Activated CD4-positive, alpha-beta T cell treated with anti-CD3 and anti-CD28 coated beads for 4 hours (primary cell): ENCODE measurements at places on chromosomes 3 and 15.

DNA sequence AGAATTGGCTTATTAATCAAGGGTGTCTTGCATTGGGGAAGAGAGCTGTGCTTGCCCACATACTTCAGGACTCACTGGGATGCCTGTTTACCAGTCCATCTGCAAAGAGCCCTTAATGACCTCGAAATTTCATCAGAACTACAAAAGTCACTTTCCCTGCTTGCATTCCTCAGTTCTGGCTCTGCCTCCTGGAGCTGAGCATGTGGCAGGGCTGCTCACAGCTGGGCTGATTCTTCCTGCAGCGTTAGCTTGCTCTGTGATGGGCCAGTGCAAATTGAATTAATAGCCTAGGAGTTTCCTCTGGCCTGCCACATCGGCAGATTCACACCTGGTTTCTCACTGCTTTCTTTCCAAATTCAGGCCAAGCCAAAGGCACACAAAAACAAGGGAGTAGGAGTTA, 108.9 kb downstream of the DUT start:
- no peak for DNase-seq

DNA sequence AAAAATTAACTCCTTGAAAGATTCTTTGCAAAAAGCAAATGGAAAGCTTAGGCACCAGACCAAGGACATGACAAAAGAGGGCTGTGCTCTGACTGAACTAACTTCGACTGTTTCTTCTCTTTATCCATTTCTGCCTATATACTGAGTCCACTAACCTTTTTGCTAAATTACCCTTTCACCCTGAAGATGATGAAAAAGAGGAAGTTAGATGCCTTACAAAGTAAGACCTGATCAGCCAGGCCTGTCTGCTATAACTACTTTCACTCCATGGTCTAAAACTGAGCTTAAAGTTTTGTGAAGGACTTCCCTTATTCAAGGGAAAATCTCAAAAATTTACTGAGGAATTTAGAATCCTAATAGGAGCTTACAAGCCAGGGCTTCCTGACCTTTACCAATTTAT, 6.2 kb upstream of the IGSF10 start:
- DNase-seq: no peak

- DNase-seq: no peak
Measured at GRCh38 chr15:59413577-59413976, 24.4 kb upstream of the FAM81A start.

DNA sequence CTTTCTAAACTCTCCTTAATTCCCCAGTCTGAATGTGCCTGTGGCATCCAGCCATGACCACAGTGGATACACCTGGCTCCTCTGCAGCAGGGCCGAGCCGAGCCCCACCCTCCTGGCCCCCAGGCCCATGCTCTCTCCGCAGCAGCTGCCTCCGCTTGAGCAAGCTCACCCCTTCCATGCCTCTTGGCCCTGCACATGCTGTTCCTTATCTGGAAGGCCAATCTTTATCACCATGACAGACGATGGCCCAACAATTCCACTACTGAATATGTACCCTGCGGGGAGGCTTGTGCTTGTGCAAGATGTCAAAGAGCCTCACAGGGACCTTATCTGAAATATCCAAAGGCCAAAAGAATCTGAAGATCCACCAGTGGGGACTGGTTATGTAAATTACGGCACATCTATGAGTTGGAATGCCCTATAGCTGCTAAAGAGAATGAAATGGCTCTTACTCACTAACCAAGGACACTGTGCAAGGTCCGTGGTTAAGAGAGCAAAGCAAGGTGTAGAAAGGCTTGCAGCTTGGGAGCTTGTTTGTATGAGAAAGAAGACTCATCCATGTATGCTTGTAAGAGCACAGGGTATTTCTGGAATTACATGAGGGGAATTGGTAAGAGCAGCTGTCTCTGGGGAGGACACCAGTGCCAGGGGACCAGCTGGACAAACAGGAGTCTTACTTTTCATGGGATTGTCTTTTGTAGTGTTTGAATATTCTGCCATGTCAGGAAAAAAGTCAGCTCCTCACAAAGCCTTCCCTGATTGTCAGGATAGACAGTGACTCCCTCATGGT, 55.2 kb downstream of the WNT7A start:
- DNase-seq: no peak
